ENCODE measurements at places on chromosomes 12 and 14.

GRCh38 chr12:66269757-66270383, 32.4 kb upstream of the HELB start:
- DNase-seq = peak; percentile 67

DNA sequence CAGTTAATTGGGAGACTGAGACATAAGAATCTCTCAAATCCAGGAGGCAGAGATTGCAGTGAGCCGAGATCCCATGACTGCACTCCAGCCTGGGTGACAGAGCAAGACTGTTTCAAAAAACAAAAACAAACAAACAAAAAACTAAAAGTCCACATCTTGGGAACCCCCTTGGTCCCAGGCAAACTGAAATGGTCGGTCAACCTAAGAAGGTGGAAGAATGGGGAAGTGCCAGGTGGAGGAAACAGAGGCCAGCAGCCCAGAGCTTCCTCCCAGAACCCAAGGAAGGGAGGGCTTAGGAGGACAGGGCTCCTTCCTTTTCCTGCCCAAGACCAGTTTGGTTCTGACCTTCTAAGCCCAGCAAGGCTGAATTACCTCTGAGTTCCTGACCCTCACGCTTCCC, 121.0 kb upstream of the FUT8 start:
- DNase-seq = peak; percentile 10

DNA sequence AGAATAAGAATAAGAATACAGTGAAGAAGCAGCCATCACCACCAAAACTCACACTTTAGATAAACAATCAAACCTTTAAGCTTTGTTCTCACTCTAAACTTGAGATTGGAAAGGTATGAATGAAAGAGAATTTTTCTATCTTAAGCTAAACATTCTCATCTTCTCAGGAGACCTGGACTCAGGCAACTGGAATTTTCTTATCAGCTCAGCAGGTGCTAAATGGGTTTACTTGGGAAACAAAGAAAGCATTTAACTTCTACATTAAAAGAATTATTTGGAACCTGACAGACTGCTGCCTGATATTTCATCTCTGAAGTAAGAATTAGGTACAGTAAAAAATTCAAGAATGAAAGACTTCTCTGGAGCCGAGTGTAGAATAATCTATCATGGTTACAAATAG, 20.7 kb upstream of the KERA start:
- DNase-seq = no peak

DNA sequence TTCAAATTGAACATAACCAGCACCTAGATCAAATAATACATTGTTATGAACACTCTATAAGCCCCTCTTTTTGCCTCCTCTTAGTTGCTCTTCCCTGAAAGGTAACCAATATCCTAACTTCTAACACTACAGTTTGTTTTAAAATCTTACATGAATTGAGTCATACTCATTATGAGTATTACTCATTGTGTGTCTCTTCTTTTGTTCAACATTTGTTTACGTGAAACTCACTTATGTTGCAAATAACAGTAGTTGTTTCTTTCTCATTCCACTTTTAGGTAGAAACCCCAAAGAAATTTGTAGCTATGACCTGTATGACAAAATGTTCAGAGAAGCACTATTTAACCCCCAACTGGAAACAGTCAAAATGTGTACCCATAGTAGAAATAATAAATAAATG, 6.6 kb downstream of the LRRC9 start:
- DNase-seq = peak; percentile 30

DNA sequence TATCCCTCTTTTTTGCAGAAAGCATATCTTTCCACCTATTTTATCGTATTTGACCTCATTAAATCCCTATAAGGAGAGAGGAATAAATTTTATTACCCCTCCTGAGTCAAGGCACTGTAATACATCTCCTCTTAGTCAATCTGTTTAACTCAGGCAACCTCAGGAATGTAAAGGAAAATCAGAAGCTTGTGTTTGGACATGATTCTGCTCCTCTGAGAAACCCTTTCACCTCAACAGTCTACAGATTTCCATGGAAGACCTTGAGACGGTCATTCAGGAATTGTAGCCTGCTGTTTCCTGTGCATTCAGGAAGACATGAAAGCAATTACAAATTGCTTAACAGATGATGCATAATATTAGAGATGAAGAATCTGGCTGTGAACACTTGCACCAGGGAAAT, 360.8 kb downstream of the PAWR start:
- DNase-seq = peak; percentile 29

GRCh38 chr12:68609998-68610369, 715 bp upstream of the RAP1B start:
- peak; percentile 58 for DNase-seq

DNA sequence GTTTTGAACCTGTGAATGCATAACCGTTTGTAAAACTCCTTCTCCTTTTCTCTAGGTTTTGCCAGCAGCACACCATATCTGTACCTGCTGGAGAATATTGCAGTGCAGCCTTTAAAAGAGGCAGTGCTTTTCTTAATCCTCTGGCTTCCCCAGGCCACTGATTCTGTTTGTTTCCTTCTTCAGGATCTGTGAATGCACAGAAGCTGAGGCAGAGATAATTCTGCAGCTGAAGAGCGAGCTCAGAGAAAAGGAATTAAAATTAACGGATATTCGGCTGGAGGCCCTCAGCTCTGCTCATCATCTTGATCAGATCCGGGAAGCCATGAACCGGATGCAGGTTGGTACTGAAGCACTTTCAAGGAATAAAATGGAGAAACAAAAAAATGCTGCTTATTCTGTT, 348.7 kb downstream of the NAV3 start:
- no peak for DNase-seq

DNA sequence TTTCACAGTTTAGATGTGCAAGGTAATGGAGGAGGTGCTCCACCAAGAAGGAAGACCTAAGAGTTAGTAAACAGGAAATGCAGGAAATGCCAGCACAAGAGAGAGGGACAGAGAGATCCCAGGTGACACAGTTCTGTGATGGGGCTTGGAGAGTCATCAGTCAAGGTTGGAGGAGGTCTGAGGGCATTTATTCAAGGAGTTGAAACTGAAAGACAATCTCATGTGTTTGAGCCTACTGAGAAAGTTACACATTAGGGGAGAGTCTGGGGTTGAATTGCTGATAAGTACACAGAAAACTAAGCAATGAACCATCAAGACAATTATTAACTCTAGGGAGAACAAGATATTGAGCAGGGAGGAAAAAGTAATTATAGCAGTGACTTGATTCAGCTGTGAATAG, 138.5 kb downstream of the ANO6 start:
- no peak for DNase-seq

DNA sequence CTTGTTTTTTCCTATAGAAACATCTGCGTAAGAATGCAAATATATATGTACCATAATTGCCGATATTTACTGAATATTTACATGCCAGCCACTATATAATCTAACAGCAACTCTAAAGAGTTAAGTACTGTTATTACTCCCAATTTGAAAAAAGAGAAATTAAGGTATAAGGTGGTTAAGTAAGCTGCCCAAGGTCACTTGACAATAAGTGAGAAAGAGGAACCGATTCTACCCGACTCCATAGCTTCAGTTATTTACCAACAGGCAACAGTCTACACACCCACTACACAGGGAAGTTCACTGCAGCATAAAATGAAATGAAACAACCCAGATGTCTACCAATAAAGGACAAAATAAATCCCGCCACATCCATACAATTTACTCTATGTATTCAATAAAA, 1.1 kb downstream of the MIS18BP1 start:
- peak; percentile 52 for DNase-seq

DNA sequence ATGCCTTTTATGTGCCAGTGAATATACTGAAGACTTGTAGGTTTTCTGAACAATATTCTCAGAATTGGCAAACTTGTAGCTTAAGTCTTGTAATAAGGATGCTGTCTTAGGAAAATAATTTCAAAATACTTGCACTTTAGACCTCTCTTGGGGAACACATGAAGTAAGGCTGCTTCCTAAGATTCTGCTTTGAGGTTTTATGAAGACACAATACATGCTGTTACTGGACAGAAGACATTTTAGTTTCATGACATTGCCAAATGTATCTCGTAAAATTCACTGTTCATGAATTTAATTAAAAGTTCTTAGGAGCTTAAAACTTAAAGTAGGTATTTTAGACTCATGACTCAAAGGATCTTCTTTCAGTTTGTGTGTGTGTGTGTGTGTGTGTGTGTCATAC, 80.7 kb downstream of the RAD51B start:
- no peak for DNase-seq

- DNase-seq = no peak
Observed at GRCh38 chr12:30706476-30706875, 10.8 kb upstream of the IPO8 start.

GRCh38 chr14:76201162-76201561, 49.4 kb downstream of the GPATCH2L start:
- DNase-seq = peak; percentile 97

GRCh38 chr14:103552846-103553210, 9.6 kb downstream of the BAG5 start:
- no peak for DNase-seq

- DNase-seq = no peak
Observed at GRCh38 chr14:76309572-76310162, 66.3 kb upstream of the ESRRB start.

DNA sequence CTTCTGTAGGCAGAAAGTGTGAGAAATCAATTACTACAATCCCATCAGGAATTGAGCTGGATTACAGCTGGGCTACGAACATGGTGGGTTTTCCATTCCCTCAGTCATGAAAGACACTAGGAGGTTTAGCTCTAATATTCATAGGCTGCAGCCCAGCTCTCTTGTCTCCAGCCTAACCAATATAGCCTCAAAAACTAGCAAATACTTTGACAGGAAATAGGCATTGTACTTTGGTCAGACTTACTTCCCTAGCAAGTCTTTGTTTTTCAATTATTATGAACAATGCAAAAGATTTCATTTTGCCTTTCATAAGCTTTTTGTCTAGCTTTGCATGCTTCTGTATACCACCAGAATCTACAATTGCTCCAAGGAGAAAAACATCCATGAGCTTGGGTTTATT, 296.2 kb downstream of the GPHN start:
- DNase-seq = no peak

DNA sequence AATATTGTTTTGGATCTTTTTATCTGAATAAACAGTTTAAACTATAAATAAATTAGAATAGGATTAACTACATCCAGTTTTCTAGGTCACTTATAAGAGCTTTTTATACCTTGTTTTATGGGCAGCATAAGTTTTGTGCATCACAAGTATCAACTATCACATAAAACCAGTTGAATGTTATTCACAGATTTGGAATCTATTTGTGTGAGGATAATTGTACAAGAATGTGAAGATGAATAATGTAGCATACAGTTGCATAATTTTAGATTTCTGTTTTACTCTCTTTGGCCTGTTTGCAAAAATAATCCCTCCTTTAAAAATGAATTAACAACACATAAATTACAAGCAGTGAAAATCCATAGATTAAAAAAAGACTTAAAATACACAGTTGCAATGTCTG, 88.8 kb downstream of the SCFD1 start:
- DNase-seq = peak; percentile 22

- peak; percentile 70 for DNase-seq
Observed at GRCh38 chr12:85029456-85029855, 6.6 kb downstream of the TSPAN19 start.
